ENCODE measurements at places on chromosomes 12 and 14. TPM values are rescaled to one million over a fixed set of nuclear protein-coding genes. Genes with fewer than 3 reads are reported as not detected.

LALBA gene
- polyA plus RNA-seq: not detected

TPPP2 gene
- not detected for polyA plus RNA-seq

PDZRN4 gene
- polyA plus RNA-seq: not detected

WNT1 gene
- not detected for polyA plus RNA-seq

- DNase-seq: no peak
These were observed 159.8 kb downstream of the CACNA1C start for GRCh38 chr12:2212537-2212936.

DNA sequence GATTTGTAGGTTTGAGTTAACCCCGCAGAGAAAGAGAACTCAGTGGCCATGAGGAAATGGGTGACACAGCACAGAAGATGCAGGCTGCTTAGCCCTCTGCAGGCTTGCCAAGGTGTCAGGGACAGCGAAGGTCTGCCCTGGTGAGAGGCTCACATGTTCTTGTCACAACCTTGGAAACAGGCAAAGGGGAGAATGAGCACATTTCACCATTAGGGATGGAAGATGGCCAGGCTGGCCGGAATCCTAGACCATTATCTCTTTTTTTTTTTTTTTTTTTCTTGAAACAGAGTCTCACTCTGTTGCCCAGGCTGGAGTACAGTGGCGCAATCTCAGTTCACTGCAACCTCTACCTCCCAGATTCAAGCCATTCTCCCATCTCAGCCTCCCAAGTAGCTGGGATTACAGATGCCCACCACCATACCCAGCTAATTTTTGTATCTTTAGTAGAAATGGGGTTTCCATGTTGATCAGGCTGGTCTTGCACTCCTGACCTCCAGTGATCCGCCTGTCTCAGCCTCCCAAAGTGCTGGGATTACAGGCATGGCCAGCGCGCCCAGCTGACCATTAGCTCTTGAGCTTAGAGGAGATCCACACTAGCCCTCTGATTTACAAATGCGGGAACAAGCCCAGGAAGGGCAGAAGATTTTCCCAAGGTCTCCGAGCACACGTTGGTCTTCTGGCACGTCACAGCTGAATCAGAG is 34.6 kb downstream of the LTBP2 start:
- peak; percentile 36 for DNase-seq

GRCh38 chr14:105322791-105323556 is 8.4 kb downstream of the PACS2 start:
- DNase-seq: no peak

DNA sequence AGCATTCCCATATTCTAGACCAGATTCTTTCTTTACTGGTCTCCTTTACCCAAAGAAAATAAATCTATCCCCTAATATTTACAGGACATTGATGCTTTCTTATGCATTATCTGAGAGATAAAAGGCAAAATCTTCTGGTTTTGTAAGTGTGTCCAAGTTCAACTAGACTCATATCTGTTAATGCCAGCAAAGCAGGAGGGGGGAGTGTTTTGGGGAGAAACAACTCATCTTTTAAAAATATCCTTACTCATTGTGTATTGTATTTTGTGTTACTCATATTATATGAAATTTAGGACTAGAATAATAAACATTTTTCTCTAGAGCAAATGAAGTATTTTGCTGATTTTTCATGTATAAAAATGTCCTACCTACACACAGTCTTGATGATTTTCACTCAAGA is 54.8 kb downstream of the SAMD4A start:
- DNase-seq: peak; percentile 54

DNA sequence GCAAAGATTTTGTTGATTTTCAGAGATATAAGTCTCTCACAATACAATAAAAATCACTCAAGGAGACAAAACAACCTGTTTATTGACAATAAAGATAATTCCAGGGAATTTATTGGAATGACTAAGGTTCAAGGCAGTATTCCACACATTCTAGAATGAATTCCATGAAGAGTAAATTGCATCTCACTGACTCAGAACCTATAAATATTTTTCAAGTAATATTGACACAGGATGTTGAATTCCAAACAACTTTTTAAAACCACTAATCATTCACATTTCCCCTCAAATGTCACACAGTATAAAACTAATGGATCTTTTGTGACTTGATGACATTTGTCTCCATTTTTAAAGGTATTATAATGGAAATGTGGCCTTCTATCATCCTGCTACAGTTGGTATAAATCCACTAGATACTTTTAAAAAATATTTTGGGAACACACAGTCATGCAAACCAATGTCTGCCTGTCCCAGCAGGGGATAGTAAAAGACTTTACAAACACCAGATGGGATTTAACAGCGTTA is 42.1 kb upstream of the LGR5 start:
- DNase-seq: no peak

Measured in fibroblast of lung (primary cell).